ENCODE measurements at places on chromosomes 12 and 14. TPM values are rescaled to one million over a fixed set of nuclear protein-coding genes. Genes with fewer than 3 reads are reported as not detected.

The TMED10 gene
- 458 TPM for total RNA-seq

The DPPA3 gene
- total RNA-seq, result not detected

The CELA1 gene
- not detected for total RNA-seq

The GALNT16 gene
- 7.0 TPM for total RNA-seq

The PPP1R1A gene
- total RNA-seq, result not detected

The PTPRR gene
- not detected for total RNA-seq

The SLC5A8 gene
- not detected for total RNA-seq

The AACS gene
- total RNA-seq, result 17.4 TPM

The GZMH gene
- not detected for total RNA-seq
